ENCODE measurements at places on chromosomes 11 and 22.

DNA sequence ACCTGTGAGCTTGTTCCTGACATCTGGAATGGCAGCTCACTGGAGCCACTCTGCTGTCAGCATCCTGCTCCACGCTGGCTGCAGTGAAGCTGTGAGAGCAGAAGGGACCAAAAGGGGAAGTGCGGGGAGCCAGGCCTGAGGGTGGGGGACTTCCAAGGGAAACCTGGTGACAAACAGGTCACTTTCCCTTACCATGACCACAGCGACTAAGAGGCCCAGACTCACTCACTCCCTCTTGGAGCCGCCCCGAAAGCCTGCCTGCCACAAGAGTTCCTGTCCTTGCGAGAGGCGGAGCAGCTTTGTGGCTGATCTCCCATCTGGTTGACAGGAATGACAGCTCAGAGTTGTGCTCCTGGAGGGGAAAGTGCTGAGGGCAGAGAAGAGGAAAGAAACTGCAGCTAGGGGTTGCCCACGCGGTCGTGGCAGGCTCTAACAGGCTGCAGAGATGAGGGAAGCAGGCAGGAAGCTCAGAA, 183.8 kb upstream of the NTM start:
- no peak for DNase-seq

- no peak for DNase-seq
Observed at GRCh38 chr11:44564670-44565210, 723 bp upstream of the CD82 start.

- DNase-seq, result no peak
Observed at GRCh38 chr22:23388517-23388890, 191.6 kb downstream of the IGLL1 start.

DNA sequence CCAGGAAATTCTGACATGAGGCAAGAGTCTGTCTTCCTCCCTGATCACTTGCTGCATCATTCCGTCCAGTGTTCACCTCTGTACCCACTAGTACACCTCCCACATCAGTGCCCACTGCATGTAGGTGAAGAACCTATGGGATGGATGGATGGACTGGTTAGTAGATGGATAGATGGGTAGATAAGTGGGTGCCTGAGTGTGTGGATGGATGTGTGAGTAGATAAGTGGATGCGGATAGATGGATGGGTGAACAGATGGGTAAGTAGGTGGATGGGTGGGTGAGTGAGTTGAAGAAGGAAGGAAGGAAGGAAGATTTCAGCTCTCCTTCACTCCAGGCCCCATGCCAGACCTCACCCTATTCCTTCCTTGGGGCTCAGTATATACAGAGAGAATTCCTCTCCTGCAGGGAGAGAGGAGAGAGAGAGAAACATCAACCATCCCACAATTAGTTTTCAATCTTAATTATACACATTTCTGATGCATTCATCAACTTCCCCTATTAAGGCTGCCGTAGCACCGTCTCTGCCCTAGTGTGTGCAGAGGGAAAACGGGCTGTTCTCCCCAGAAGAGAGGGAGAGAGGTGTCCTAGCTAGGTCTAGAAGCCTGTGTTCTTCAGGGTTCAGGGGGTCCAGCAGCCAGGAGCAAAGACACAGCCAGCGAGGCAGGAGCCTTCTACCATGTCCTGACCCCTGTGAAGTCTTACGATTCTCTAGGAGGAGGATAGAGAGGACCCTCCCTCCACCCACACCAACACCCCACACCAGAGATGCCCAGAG, 125.3 kb downstream of the BUD13 start:
- no peak for DNase-seq

Data from HCT116 (cell line).